ENCODE measurements at places on chromosomes 11 and 22. TPM values are rescaled to one million over a fixed set of nuclear protein-coding genes. Genes with fewer than 3 reads are reported as not detected.

CASP12 gene
- total RNA-seq, result 0.18 TPM

TOP3B gene
- total RNA-seq, result 20.9 TPM

UPK3A gene
- total RNA-seq, result not detected

ARL14EP gene
- 27.4 TPM for total RNA-seq

CCND1 gene
- total RNA-seq, result 770 TPM

TEX54 gene
- not detected for total RNA-seq

OR4D11 gene
- total RNA-seq, result not detected

PPFIBP2 gene
- 53.3 TPM for total RNA-seq

ESAM gene
- 1.5 TPM for total RNA-seq

SLC22A6 gene
- total RNA-seq, result not detected

CHKB gene
- 27.5 TPM for total RNA-seq

TMEM132A gene
- 17.9 TPM for total RNA-seq

LMO2 gene
- total RNA-seq, result 21.8 TPM

MUC6 gene
- not detected for total RNA-seq

OR8K1 gene
- not detected for total RNA-seq

ACTN3 gene
- not detected for total RNA-seq

All from fibroblast of the aortic adventitia (primary cell).